ENCODE measurements at places on chromosomes 1 and 21.

GRCh38 chr1:221138516-221138915, 259.3 kb downstream of the HLX start:
- no peak for DNase-seq

DNA sequence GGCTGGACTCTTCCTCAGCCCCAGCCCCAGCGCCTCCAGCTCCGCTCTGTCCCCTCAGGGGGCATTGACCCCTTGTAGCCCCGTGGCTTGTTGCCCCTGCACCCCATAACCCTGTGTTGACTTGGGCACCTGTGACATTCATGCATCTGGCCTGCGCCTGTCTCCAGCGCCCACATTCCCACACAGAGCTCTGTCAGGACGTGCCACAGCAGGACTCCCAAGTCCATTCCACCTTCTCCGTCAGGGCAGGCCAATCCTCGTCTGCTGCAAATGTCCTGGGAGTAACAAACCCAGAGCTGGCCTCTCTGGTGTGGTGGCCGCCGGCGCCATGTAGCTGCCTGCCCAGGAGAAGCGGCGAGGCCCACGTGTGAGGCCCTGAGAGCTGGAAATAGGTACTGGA, 60.6 kb downstream of the AGPAT3 start:
- DNase-seq, result no peak

DNA sequence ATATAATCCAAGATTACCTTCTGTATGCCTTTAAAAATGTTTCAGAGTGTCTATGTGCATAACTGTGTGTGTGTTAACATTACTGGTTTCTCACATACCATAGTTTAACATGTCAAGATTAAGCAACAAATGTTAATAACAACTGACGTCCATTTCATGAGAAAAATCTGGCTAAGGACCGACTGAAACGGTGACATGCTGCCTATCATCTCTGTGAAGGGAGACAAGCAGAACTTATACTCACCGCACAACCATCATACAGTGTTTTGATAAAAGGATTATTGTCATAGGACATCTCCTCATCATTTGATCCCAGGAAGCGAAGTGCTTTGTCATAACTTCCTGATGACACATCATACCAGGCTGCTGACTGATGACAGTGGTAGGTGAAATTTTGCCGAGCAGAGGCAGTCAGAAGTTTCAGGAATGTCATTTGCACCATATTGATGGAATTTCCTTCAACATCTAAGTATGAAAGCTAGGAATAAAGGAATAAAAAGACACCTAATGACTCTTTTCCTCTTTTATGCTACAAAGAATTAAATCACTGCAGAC, 228.8 kb downstream of the COL11A1 start:
- DNase-seq, result peak; percentile 48

DNA sequence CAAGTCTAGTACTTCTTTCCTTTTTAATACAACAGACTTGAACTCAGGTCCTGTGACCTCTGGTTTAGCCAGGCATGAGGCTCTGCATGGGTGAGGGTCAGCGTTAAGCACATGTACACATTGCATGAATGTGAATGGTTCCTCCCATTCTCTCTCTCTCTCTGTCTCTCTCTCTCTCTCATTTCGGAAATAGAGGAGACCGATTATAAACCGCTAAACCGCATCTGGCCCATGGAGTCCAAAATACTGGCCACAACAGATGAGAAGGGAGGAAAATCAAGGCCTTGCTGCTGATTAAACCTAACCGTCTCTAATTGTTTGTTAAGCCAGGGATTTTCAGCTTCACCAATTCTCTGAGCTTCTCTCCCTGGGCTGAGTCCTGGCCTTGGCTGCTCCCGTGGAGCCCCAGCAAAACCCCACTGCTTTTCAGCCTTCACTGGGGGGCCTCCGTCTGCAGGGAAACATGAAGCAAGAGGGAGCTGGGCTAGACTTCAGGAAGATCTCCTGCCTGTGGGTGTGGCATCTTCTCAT, 6.6 kb downstream of the RSPO1 start:
- DNase-seq, result no peak

All from AG09309 (cell line).